Sigmoid colon (tissue), 7 donors: ENCODE measurements at places on chromosomes 5 and 9. TPM values are rescaled to one million over a fixed set of nuclear protein-coding genes. Genes with fewer than 3 reads are reported as not detected.

DNA sequence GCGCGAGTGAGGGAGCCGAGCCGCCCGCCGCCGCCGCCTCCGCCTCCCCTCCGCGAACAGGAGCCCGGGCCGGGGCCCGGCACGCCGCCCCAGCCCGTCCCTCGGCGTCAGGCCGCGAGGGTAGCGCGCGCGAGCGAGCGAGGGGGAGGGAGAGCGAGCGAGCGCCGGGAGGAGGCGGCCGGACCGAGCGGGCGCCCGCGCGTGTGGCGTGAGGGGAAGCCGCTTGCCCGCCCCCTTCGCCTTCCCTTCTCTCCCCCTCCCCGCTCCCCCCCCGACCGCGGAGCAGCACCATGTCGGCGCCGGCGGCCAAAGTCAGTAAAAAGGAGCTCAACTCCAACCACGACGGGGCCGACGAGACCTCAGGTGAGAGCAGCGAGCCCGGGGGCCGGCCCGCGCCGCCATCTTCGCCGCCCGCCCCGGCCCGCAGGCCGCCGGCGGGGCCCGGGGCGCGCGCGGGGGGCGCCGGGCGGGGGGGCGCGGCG, 312 bp downstream of the SET start:
- H3K4me3 ChIP-seq, result peak overlapping the region; percentile 98
- peak; percentile 78 for DNase-seq
- no peaks in the 10 kb centered on the region for H3K4me1 ChIP-seq
- H3K36me3 ChIP-seq, result peaks cover 18% of the 10 kb centered on the region
- H3K27me3 ChIP-seq, result no peaks in the 10 kb centered on the region

DNA sequence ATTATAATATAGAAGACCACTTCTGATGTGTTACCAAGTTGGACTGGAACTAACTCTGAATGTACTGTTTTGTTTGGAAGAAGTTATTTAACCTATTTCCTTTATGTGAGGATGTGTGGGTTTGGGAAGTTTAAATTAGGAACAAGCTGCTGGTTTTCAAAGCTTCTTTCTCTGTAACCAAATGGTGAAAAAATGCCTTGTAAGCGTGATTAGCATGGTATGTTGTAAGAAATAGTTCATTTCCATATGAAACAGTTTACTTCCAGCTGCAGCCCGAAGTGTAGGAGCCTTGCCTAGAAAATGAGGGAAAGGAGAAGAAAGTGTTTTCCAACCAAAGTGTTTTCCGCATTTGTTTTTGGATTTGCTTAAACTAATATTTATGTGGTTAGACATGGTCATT, 36.0 kb downstream of the TTC1 start:
- no peak overlapping the region for H3K4me3 ChIP-seq
- H3K27ac ChIP-seq, result no peak overlapping the region
- no peak for DNase-seq
- H3K36me3 ChIP-seq, result peaks cover 73% of the 10 kb centered on the region
- no peaks in the 10 kb centered on the region for H3K27me3 ChIP-seq
- H3K4me1 ChIP-seq, result no peaks in the 10 kb centered on the region

DNA sequence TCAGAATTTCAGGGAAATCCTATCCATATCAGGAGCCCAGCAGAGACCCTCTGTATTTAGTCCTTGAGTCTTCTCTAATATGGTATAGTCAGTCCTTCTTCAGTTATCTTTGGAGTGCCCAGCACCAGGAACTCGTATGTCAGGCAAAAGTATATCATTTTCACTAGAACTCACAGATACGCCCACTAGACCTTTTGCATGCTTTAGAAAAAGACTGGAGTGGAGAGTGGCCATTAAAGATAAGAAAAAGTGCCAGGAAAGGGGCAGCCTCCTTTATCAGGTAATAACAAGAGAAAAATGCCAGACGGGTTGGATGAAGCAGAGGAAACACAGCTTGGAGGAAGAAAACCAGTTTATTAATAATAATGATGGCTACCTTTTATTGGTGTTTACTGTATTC, 63.5 kb downstream of the GPR21 start:
- H3K27me3 ChIP-seq, result no peaks in the 10 kb centered on the region
- no peak for DNase-seq
- H3K4me1 ChIP-seq, result no peaks in the 10 kb centered on the region
- no peak overlapping the region for H3K4me3 ChIP-seq
- H3K27ac ChIP-seq, result no peak overlapping the region

GRCh38 chr9:72443855-72444254, 77.6 kb upstream of the TMC1 start:
- H3K4me3 ChIP-seq, result no peak overlapping the region
- H3K27ac ChIP-seq, result no peak overlapping the region
- H3K36me3 ChIP-seq, result no peaks in the 10 kb centered on the region
- H3K4me1 ChIP-seq, result peaks cover 10% of the 10 kb centered on the region
- no peak for DNase-seq

Gene N4BP3
- total RNA-seq, result 0.95 TPM

- H3K27me3 ChIP-seq, result no peaks in the 10 kb centered on the region
- no peaks in the 10 kb centered on the region for H3K4me1 ChIP-seq
- no peak for DNase-seq
- no peaks in the 10 kb centered on the region for H3K36me3 ChIP-seq
- H3K4me3 ChIP-seq, result no peak overlapping the region
Observed at GRCh38 chr5:103600086-103600485, 37.5 kb upstream of the NUDT12 start.

Gene TAS2R1
- not detected for total RNA-seq

DNA sequence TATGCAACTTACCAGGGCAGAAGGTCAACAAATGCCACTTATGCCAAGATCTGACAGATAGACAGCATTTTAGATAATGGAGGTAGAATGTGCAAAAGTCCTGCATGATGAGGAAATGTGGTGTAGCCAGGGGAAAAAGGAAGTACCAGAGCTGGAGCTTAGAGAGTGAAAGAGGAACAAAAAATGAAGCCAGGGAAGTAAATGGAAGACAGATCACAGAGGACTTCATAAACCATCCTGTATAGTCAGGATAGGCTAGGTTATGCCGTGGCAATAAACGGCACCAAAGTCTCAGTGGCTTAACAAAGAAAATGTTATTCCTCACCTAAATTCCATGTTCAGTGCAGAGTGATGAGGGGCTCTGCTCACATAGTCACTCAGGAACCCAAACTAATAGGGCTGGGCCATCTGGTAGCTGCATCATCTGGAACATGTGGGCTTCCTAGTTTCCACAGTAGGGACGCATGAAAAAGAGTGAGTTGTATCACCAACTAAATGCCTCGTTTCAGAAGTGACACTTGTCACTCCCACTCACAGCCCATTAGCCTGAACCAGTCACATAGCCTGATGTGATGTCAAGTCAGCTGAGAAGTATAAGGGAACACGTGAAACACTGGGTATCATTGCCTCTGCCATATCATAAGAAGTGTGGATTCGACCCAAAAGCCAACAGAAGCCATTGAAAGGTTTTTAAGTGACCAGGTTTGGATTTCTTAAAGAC, 70.3 kb downstream of the SH3RF2 start:
- no peak overlapping the region for H3K27ac ChIP-seq
- no peaks in the 10 kb centered on the region for H3K27me3 ChIP-seq
- no peak for DNase-seq
- no peaks in the 10 kb centered on the region for H3K4me1 ChIP-seq
- H3K4me3 ChIP-seq, result no peak overlapping the region
- H3K36me3 ChIP-seq, result no peaks in the 10 kb centered on the region

Gene CDH9
- not detected for total RNA-seq

- no peaks in the 10 kb centered on the region for H3K36me3 ChIP-seq
- H3K27ac ChIP-seq, result no peak overlapping the region
- no peak overlapping the region for H3K4me3 ChIP-seq
- H3K4me1 ChIP-seq, result no peaks in the 10 kb centered on the region
- peak; percentile 9 for DNase-seq
Observed at GRCh38 chr5:133343196-133343595, 269.1 kb downstream of the FSTL4 start.

DNA sequence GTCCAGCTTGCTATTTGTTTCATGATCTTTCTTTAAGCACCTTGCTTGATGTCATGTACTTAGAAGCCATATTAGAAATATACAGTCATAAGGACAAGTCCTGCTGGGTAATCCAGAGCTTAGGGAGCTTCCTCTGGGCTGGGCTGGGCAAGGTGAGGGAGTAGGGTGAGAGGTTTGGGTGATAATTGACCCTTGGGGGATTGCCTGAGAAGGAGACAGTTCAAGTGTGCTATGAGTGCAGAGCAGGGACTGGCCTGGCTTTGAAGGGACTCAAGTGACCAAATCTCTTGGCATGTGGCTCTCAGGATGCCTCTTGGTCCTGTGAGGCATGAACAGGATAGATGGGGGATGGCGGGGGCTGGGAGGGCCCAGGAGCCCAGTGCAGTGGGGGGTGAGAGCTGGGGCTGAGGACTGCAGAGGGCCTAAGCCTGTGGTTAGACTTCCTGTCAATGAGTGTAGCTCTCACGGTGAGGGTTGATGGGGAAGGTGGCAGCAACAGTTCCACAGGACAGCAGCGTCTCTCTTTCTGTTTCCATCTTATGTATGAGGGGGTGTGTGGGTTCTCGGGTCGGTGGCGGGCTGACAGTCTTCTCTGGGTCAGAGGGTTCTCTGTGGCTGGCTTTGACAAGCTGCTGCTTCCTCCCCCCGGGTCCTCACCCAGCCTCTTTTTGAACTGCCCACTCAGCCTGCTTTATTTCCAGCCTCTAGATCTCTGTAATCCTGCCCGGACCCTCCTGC, 53.5 kb downstream of the RGS3 start:
- no peak overlapping the region for H3K27ac ChIP-seq
- H3K36me3 ChIP-seq, result no peaks in the 10 kb centered on the region
- no peaks in the 10 kb centered on the region for H3K27me3 ChIP-seq
- H3K4me3 ChIP-seq, result no peak overlapping the region
